C1 segment of cervical spinal cord (tissue), 14 donors: ENCODE measurements at places on chromosomes 5 and 9.
A peak's percentile ranks its signal among the peaks of the same experiment; 100 is the strongest.

- no peak for DNase-seq
These were observed 29.0 kb downstream of the SARDH start for GRCh38 chr9:133709015-133709611.

DNA sequence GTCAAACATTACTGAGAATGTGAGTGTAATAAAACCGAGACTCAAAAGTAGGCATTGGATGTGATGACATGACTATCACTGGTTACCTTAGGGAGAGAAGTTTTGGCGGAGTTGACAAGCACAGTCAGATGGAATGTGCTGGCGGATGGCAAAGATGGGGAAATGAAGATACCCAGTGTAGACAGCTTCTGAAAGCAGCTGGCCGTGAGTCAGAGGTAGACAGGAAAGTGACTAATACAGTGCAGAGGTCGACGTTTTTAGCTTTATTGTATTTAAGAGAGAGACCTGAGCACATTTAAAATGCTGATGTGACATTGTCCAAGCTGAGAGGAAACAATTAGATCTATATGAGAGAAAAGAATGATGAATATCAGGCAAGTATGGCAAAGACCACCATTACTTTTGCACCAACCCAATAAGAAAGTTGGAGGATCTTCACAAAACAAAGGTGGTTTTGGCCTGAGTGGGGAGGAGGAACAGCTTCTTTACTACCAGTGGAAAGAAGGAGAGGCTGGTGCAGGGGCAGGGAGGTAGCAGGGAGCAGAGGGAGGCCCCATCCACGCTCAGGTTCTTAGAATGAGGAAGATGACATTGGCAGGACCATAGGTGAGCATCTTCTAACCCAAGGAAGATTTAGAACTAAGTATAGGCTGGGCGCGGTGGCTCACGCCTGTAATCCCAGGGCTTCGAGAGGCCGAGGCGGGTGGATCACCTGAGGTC, 36.7 kb upstream of the KCNIP1 start:
- DNase-seq, result no peak

DNA sequence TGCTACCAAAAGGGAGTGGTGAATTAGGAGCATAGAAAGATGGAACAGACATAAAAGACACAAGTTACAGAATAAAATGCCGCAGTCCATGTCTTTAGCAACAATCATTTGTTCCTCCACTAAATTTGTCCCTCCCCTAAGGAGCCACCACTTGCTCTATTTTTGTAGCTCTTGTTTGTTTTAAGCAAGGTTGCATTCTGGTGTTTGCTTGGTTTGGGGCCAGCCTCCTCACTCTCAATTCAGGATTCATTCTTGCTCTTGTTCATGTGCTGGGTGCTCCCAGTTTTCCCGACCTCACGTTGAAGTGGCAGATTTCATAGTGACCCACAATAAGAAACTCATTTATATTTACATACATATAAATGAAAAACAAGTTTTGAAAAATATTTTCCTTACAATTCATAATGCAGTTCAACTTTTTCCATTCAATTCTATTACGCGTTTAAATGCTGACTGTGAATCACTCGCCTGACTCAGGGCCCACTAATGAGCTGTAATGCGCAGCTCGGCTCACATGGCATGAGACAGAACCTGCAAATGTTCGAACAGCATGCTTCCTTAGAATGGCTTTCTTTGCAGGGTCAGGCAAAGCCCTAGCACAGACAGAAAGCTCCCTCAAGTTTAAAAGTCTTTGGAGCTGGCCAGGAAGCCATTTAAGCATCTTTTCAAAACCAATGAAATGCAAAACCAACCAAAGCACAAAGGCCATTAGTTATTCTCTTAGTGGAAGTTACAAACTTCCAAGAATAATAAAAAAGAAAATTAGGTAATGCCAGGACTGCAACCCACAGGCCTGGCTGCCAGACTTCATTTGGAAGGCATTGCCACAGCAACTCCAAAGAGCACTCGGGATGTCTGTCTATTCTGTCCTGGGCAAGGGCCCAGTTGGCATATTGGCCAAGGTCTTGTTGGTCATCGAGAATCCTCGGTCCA, 41.7 kb downstream of the RETREG1 start:
- peak; percentile 71 for DNase-seq

DNA sequence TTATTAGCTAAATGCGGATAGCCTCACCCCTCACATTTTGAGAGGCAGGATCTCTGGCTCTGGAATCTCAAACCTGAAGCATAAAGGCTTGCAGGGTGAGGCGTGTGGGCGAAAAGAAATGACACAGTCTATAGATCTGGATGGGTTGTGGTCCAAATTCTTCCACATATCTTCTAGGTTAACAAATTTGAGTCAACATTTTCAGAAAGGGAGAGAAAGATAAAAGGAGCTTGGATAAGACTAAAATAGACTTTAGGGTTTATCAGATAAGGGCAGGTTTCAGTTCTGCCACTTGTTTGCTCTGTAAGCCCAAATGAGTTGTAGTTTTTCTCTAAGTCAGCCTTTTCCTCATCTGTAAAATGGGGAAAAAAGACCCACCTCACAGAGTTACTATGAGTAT, 220.9 kb downstream of the TRIM32 start:
- DNase-seq, result no peak

DNA sequence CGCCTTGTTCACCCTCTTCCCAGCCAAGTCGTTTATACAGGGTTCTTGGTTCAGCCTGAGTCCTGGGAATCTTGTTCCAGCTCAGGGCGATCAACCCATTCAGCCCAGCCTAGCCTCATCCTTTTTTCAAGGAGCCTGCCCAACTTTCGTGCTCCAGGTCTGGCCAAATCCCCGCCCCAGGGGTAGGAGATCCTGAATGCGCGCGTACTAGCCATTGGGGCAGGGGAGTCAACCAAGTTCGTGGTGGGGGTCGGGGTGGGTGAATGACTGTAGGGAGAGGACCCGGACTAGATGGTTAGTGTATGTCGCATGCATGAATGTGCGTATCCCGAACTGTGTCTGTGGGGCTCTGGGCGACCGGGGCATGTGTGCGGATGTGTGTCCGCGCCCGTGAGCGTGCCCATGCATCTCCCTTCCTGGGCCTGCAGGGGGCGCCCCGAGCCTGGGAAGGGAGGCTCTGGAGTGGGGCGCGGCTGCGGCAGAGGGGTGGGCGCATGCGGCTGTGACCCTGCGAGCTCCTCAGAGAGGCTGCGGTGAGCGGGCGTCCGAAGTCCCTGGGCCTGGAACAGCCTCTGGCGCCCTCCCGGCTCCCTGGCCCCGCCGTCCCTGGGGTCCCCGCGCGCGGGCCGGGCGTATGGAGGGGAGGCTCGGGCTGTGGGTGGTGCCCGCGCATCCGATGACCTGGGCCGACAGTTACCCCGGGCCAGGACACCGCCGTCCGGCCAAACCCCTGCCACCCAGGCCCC, 8.7 kb downstream of the CCL21 start:
- DNase-seq, result peak; percentile 3

- no peak for DNase-seq
These were observed 4.6 kb upstream of the FBXL17 start for GRCh38 chr5:108386345-108387061.

- no peak for DNase-seq
These were observed 71.9 kb downstream of the ACTL7B start for GRCh38 chr9:108783731-108784495.

GRCh38 chr9:68548241-68548640, 7.6 kb upstream of the TMEM252 start:
- DNase-seq, result no peak

DNA sequence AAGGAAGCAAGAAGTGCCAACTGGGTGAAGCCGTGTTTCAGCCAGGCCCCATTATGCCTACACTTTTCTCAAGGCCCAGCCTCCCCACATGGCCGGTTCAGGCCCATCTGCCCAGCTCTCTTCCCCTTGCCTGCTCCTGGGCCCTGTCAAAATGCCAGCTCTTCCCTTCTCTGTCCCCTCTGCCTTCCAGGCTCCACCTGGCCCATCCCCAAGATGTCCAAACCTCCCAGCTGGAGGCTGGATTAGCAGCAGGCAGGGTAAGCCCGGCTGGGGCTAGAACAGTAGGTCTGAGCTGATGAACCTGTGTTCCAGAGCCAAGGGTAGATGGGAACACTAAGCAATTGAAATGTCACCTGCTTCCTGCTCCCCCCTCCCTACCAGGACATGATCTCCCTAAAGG, 64.1 kb upstream of the HSPA9 start:
- no peak for DNase-seq

DNA sequence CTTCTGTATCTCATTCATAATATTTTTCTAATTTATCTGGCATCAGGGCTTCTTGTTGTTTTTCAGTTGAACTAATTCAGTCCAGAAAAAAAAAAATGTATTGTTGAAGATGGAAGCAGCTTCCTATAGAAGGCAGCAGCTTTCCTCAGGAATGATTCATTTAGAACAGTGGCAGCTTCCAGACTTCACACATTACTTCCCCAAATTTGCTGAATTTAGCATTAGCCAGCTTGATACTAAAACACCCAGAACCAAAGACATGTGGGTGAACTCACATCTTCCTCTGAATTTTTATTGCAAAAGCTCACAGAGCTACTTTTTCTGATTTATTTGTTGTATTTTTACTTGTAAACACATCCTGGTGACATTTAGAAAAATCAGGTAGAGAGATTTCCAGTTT, 53.8 kb downstream of the HCN1 start:
- no peak for DNase-seq

DNA sequence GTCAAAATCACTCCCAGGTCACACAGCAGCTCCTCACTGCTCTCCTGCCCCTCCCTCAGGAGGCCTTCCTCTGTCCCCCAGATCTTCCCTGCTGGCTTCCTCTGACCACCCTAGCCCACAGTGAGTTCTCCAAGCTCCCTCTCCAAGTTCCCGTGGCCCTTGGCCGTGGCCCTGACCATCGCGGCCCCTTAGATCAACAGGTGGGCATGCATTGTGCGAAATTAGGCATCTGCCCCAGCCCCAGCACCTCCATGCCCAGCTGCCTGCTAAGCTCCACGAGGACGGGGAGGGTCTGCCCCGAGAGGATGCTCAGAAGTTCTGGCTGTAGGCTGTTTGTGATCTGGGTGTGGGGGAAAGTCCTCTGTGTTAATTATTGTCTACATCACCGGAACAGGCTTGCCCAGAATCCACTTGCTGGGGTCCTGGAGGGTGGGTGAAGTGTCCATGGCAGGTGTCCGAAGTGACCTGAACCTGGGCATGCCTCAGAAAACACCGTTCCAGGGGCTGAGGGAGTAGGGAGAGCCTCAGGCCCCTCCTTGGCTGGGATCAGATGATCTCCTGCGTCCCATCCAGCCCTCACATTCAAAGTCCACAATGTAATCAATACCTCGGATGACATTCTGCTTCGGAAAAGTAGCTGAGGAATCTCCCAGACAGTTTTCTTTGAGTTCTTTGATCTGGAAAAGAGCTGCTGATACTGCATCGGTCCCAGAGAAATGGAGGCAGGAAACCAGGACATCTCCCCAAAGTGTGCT, 194.8 kb downstream of the PAX5 start:
- no peak for DNase-seq

DNA sequence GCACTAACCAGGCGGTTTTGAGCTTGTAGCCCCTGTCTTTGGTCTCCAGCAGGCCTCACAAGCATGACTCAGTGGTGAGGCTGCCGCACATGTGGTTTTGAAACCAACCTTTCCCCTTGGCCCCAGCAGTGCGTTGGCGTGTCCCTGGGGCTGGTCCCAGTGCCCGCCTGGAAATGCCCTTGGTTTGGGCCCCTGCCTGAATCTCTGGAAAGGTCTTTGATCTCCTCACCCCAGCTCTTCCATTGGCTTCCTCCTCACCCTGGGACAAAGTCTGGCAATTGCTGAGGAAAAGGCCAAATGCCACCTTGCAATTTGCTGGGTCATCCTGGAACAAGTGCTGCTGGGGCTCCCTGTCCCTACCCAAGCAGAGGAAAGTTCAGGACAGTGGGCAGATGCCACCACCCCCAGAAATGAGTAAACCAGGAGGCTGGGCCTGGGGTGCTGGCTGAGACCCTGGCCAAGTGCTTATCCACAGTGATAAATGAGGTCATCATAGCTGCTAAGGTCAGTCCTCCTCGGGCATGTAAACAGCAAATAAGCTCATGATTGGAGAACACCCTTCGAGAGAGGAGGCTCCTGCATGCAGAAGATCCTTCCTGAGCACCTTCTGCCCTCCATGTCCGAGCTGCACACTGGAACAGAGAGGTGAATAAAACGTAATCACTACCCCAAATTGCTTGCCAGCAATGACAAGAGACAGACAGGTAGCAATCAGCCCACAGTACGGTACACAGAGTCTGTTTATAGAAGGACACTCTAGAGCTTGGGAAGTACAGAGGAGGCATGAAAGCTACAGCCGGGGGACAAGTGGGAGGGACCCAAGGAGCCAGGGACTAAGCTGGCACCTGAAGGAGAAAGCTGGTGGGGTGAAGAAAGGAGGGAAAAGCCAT, 98.9 kb upstream of the CPEB4 start:
- DNase-seq, result no peak

DNA sequence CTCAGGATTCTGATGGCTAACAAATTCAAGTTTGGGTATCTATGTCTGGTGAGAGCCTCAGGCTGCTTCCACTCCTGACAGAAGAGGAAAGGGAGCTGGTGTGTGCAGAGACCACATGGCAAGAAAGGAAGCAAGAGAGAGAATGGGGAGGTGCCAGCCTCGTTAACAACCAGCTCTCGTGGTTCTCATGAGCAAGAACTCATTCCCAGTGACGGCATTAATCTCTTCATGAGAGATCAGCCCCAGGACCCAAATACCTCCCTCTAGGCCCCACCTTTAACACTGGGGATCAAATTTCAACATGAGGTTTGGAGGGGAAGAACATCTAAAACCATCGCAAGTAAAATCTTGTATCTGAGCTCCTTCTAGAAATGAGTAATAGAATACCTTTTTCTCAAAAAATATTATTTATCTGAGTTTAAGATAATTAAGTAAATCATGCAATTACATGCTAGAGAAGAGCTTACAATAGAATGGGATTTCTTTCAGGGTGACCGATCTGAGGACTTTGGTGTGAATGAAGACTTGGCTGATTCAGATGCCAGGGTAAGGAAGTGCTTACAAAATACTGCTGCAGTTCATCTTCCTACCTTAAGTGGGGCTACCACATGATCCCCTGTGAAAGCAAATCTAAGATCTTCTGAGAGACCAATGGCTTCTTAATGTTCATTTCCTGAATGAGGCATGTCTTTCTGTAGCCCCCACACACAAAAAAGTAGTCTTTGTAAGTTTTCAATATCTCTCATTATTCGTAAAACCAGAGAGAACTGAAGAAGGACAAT, 11.5 kb downstream of the ANXA1 start:
- DNase-seq, result no peak

GRCh38 chr9:70835323-70835722, 286.1 kb downstream of the TRPM3 start:
- no peak for DNase-seq
